ENCODE measurements at places on chromosomes 12 and 14.

DNA sequence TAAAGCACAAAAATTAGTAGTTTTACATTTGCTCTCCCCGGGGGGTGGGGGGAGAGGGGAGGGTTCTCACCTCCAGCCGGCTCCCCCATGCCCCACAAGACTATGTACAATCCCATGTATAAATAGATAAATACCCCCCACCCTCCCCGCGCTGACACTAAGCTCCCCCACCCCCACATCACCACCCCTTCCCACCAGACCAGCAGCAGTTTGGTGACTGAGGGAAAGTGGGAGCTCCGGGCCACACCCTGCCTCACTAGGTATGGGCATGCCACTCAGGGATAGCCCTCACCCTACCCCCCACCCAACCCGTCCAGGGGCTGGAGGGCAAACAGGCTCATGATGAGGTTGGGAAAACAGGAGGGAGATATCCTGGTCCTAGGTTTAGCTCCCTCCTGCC lies 1.9 kb upstream of the PRKAG1 start:
- no peak for DNase-seq

GRCh38 chr12:124727264-124727800 lies 136.3 kb downstream of the SCARB1 start:
- no peak for DNase-seq

DNA sequence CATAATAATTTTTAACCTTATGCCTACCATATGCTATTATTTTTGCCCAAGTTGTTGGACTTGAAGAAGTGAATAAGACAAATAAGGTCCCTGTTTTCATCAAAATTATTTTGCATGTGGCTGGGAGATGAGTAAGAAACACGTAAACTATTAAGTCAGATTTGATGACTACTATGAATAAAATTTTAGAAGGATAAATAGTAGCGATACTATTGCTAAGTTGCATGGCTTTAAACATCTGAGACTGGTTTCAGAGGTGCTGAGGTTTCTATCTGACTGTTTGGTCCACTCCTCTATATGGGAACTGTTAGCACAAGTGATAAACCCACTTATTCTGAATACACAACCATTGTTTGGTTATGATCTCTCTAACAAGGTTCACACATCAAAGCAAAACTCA lies 674.3 kb upstream of the MDGA2 start:
- DNase-seq: no peak

DNA sequence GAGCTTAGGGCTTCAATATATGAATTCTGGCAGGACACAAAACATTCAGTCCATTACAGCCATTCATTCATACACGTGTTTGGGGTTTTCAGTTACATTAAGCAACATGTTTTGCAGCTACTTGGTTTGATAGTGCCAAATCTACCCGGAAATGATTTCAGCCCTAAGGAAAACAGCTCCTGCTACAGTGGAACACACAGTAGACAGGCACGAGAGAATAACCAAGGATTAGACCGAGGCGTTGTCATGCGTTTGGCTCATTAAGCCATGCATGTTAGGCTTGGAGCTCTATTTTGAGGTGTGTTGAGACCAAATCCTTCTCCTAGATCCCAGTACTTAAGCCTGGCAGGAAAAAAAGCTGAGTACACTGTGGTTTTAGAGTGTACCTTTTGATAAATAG lies 177.4 kb downstream of the PRKCH start:
- no peak for DNase-seq

GRCh38 chr14:53190938-53191337 lies 37.8 kb upstream of the DDHD1 start:
- DNase-seq: no peak

- peak; percentile 96 for DNase-seq
Measured at GRCh38 chr12:82358200-82359114, at the start of the genes CCDC59 and METTL25. Gene CCDC59, minus strand, starts transcription at chr12:82358387. Its CDS starts 11 bp downstream, at chr12:82358376. Gene METTL25, plus strand, starts transcription at chr12:82358529. Its CDS starts 37 bp downstream, at chr12:82358566.

DNA sequence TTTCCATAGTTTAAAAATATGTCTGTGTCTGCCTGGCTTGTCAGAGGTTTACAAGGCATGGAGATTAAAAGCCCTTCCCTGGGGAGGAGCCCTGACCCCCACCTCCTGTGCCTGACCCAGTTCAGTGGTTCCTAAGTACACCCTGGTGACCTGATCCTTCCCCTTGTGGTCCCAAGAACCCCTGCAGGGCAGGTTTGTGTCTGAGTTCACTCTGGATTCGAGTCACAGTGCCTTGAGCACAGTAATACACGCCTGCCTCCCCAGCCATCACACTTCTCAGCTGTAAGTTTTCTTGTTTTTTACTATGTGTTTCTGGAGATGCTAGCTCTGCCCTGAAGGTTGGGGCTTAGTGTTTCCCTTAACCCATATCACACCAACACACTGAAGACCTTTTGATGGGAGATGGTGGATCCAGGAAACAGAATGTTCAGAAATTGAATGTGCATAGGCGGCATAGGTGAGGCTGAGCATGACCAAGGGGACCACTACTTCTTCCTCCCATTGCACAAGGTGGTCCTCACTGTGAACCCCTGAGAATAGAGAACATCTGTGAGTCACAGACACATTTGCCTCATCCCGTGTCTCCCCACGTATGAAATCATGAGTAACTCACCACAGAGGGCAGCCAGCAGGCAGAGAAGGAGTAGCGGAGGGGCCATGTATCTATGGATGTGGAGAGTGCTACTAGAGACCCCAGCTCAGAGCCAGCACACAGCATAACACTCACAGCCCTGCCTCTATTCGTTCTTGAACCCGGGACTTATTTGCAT lies 962.9 kb downstream of the TMEM121 start:
- DNase-seq: no peak

GRCh38 chr12:10016881-10017280 lies 6.5 kb downstream of the CLEC12B start:
- DNase-seq: no peak

DNA sequence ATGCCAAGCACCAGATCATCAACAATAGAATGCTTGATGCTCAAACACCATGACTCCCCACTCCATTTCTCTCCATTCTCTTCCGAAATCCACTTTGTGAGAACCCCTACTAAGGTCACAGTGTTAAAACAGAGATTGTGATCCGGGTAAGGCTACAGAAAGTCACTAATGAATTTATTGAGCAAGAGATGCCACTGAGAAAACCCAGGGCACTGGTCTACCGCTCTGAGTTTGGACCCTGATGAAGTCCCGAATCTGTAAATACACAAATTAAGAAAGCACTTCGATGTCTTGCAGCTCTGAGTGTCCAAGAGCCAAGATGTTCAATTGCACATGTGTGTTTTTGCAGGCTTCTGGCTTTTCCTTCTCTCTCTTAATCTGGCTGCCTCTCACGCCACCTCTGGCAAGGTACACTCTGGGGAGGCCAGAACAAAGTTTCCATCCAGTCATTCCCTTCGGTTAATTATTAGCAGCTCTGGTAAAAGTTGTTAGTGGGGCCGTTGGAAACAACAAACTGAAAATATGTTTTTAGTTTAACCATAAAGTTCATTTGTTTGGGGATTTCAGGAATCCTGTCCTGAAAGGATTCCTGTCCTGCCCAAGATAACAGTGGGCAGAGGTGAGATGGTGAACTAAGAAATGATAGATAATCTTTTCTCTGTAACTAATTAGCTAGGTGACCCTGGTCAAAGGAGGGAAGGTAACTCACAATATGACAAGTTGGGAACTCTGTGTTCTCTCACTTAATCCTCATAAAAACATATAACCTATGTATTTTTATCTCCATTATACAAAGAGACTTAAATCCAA lies 75.4 kb downstream of the BTG1 start:
- no peak for DNase-seq

- no peak for DNase-seq
Measured at GRCh38 chr14:23102801-23103200, 2.0 kb downstream of the CIROP start.

- DNase-seq: no peak
Measured at GRCh38 chr14:26157517-26157916, 440.3 kb downstream of the NOVA1 start.

- DNase-seq: no peak
Measured at GRCh38 chr12:114355389-114356088, 50.4 kb downstream of the TBX5 start.

DNA sequence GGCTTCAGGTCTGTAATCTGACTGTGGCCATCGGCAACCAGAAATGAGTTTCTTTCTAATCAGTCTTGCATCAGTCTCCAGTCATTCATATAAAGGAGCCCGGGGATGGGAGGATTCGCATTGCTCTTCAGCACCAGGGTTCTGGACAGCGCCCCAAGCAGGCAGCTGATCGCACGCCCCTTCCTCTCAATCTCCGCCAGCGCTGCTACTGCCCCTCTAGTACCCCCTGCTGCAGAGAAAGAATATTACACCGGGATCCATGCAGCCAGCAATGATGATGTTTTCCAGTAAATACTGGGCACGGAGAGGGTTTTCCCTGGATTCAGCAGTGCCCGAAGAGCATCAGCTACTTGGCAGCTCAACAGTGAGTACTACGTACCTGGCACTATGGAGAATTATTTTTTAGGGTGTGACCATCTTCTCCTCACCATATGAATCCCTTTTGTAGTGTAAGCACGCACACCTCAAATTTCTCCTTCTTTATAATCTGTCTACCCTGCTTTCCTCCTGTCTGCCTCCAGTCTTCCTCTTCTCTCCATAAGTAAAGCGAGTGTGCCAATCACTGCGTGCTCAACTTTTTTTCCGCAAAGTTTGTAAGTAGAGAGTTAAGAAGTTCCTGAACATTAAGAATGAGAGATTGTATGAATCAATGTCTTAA lies at the start of gene TPH2:
Gene TPH2, plus strand, starts transcription at position 118 of the 658 bp plus-strand sequence. Its CDS starts 142 bp downstream, at position 260.
- DNase-seq: no peak

GRCh38 chr12:121366063-121366459 lies 13.8 kb upstream of the ANAPC5 start:
- no peak for DNase-seq

DNA sequence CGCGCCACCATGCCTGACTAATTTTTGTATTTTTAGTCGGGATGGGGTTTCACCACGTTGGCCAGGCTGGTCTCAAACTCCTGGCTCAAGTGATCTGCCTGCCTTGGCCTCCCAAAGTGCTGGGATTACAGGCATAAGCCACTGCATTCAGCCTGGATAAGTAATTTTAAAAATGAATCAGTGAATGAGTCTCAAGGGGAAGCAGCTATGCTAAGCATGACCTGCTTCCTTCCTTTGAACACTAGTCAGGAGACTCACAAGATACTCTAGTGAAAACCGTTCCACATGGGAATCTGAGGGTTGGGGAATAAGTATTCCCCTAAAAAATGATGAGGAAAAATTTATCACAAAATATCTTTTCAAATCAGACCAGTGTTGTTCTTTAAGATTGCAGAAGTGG lies 10.7 kb upstream of the FAM234B start:
- no peak for DNase-seq

DNA sequence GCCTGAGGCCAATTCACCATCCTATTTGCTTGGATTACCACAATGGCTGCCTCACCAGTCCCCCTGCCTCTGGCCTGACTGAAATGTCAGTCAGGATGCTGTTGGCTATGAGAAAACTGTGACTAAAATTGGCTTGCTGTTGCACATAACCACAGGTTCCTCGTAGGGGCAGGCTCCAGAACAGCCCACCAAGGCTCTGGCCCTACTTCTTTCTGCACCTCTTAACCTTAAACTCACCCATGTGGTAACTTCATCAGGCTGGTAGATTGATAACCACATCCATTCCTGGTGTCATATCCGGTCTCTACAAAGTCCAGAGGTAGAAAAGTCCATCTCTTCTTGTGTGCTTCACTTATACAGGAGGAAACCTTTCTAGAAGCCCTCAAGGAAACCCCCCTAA lies 172.4 kb upstream of the PLXNC1 start:
- DNase-seq: no peak

- no peak for DNase-seq
Measured at GRCh38 chr14:25537846-25538455, 488.0 kb upstream of the STXBP6 start.

GRCh38 chr14:59299731-59300130 lies 111.3 kb downstream of the DAAM1 start:
- DNase-seq: no peak

GRCh38 chr12:25829192-25829591 lies 129.3 kb upstream of the RASSF8 start:
- DNase-seq: no peak

DNA sequence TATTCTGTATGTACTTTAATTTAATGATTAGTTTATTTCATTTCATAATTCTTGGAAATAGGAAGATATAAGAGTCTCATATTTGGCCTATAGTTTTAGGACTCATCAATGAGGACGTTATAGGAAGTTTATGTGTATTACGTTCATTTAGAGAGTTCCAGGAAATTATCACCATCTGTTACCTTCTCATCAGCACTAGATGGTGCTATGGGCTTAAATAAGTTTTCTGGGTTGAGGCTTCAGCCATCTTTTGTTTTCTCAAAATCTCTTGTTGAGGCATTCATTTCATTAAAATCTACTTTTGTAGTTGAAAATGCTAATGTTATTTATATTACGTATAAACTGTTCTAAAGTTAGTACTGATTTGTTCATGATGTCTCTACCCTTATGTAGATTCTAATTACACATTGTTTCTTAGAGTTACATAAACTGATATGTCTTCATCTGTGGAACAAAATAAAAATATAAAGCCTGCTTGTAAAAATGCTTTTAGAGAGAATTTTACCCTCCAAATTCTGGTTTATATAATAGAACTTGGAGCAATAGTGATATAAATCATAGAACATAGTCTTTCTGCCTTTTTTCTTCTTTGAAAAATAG lies 89.2 kb downstream of the CFAP54 start:
- peak; percentile 10 for DNase-seq

- DNase-seq: no peak
Measured at GRCh38 chr14:75884198-75884611, 97.6 kb downstream of the TGFB3 start.

- DNase-seq: no peak
Measured at GRCh38 chr12:113057565-113058485, 1.3 kb downstream of the DTX1 start.

GRCh38 chr12:94147387-94147990 lies 888 bp upstream of the PLXNC1 start:
- DNase-seq: no peak

- no peak for DNase-seq
Measured at GRCh38 chr12:132161036-132161781, 17.0 kb downstream of the NOC4L start.

GRCh38 chr12:91142221-91142631 lies 30.9 kb upstream of the LUM start:
- DNase-seq: no peak

DNA sequence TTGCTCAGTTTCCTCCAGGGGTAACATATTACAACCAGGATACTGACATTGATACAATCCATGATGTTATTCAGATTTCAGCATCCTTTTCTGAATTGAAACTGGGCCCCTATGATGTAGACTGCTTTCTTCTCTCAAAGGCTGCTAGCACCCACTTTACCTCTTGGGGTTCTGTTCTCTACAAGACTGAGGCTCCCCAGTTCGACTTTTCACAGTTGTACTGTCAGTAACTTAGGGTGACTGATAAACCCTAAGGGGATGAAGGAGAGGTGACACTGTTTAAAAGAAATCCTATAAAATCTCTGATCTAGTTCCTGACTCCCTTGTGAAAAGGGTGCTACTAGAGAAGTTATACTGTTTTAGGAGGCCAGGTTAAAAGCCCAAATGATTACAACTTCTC lies 818 bp downstream of the VPS33A start:
- no peak for DNase-seq

- no peak for DNase-seq
Measured at GRCh38 chr12:38374751-38375150, 58.2 kb downstream of the ALG10B start.

- DNase-seq: no peak
Measured at GRCh38 chr14:103293465-103293864, 40.6 kb upstream of the EIF5 start.
